Spleen (tissue), 13 donors: ENCODE measurements at places on chromosomes 3 and 15. TPM values are rescaled to one million over a fixed set of nuclear protein-coding genes. Genes with fewer than 3 reads are reported as not detected.

DNA sequence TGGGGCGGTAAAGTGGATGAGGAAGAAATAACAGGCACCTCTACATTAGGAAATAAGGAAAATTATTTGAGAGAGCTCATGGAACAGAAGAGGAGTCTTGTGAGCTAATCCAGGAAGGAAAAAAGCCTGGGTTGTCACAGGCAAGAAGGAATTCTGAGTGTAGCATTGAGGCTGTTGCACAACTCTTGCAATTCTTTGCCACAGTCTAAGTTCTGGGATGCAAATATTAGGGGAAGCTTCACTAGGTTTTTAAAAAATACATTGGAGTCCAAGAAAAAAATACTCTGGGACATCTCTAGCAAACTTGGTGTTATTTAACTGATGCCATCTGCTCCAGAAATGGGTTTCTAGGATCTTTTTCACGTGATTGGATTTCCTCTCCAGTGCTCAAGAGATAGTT is 122.3 kb downstream of the SPATA16 start:
- no peak for DNase-seq

- no peak for DNase-seq
These were observed 57.2 kb downstream of the SNX4 start for GRCh38 chr3:125462722-125463299.

GRCh38 chr3:17038900-17039553 is 154.3 kb downstream of the PLCL2 start:
- DNase-seq = no peak

- DNase-seq = no peak
These were observed 4.1 kb upstream of the COX17 start for GRCh38 chr3:119681279-119681678.

- DNase-seq = no peak
These were observed 58.1 kb downstream of the CD200 start for GRCh38 chr3:112390783-112391641.

DNA sequence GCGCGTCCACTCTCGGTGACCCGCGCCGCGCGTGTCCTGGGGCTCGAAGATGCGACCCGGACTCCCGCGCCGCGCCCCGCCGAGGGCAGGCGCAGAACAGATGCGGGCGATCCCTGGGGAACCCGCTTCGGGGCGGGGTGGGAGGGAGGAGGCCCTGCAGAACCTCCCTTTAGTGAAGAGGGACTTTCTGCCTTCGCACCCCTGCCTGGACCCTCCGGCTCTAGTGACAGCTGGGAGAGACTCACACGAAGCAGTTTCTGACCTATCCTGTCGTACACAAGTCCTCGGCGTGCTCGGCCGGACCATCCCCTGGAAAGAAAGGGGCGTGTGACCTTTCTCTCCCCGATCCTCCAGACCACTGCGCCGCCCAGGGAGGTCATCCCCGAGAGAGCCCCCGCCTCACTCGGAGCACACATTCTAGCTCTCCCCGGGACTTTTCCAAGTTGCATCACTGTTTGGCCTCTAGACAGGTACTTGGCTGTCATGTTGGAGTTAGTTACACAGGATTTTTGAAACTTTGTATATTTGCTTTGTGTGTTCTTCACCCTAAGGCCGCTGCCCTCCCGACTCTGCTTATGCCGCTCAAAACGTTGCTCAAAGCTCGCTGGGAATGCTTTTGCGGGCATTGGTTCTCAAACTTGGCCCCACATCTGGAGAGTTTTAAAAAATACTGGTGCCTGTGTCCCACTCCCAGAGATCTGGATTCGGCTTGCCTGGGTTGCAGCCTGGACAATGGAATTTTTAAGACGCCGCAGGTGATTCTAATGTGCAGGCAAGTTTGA is 582 bp downstream of the CGNL1 start:
- no peak for DNase-seq

GRCh38 chr15:72858205-72858604 is 74.6 kb upstream of the ADPGK start:
- DNase-seq = no peak

- DNase-seq = no peak
These were observed 157.7 kb downstream of the CGGBP1 start for GRCh38 chr3:87901141-87901540.

MYLK gene
- polyA plus RNA-seq = 11.1 TPM

DNA sequence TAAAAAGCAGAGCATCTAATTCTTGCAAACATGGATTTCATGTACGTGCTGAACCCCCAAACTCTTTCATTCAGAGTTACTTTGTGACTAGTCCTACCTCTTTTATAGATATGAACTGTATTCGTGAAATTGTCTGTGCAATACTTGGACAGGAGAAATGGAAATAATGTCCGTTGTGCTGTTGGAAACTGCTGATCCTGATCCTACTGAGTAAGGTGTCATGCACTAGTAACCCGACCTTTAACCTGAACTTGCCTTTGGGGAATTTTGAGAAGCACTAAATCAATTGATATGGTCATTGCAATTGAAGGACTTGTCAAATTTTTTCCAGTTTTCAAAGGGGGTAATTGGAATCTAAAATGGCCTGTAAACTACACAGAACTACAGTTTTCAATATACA is 856.4 kb downstream of the ROBO1 start:
- no peak for DNase-seq

NPAP1 gene
- polyA plus RNA-seq = not detected
